ENCODE measurements at places on chromosomes 13 and 19. TPM values are rescaled to one million over a fixed set of nuclear protein-coding genes. Genes with fewer than 3 reads are reported as not detected.

GRCh38 chr13:97407540-97407939 lies 26.4 kb upstream of the RAP2A start:
- no peak overlapping the region for H3K4me3 ChIP-seq
- no peaks in the 10 kb centered on the region for H3K27me3 ChIP-seq
- no peaks in the 10 kb centered on the region for H3K4me1 ChIP-seq
- H3K27ac ChIP-seq, result no peak overlapping the region
- H3K36me3 ChIP-seq, result no peaks in the 10 kb centered on the region
- no peak for DNase-seq

DNA sequence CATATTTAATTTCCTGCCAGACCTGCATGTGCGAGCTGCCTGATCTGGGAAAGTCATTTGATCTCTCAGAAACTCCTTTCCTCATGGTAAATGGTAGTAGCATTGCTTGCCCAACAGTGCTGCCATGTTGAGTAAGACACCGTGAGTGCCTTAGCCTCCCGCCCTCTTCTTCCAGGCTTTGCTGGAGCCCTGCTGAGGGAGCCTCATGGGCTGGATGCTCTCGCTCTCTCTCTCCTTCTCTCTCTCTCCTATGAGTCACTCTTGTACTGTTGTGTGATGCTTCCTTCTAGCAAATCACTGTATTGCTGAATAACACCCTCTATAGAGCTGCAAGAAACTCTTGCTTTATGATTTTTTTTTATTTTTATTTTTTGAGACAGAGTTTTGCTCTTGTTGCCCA lies 365.5 kb downstream of the UQCRFS1 start:
- H3K4me1 ChIP-seq, result no peaks in the 10 kb centered on the region
- H3K27ac ChIP-seq, result no peak overlapping the region
- H3K4me3 ChIP-seq, result no peak overlapping the region
- H3K27me3 ChIP-seq, result no peaks in the 10 kb centered on the region
- H3K36me3 ChIP-seq, result no peaks in the 10 kb centered on the region
- no peak for DNase-seq

DNA sequence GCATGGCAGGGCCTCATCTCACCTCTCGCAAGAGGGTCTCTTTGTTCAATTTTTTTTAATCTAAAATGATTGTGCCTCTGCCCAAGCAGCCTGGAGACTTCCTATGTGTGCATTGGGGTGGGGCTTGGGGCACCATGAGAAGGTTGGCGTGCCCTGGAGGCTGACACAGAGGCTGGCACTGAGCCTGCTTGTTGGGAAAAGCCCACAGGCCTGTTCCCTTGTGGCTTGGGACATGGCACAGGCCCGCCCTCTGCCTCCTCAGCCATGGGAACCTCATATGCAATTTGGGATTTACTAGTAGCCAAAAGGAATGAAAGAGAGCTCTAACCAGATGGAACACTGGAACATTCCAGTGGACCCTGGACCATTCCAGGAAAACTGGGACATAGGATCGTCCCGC lies 8.0 kb downstream of the FXYD3 start:
- H3K27ac ChIP-seq, result no peak overlapping the region
- no peaks in the 10 kb centered on the region for H3K36me3 ChIP-seq
- no peaks in the 10 kb centered on the region for H3K4me1 ChIP-seq

- H3K27ac ChIP-seq, result no peak overlapping the region
- H3K4me1 ChIP-seq, result no peaks in the 10 kb centered on the region
- no peak overlapping the region for H3K4me3 ChIP-seq
- H3K36me3 ChIP-seq, result peaks cover 5% of the 10 kb centered on the region
These were observed 22.2 kb upstream of the PLPP2 start for GRCh38 chr19:313169-313987.

- no peaks in the 10 kb centered on the region for H3K27me3 ChIP-seq
- no peak for DNase-seq
- no peak overlapping the region for H3K4me3 ChIP-seq
- H3K4me1 ChIP-seq, result no peaks in the 10 kb centered on the region
- no peak overlapping the region for H3K27ac ChIP-seq
These were observed 155.7 kb downstream of the ENOX1 start for GRCh38 chr13:43631106-43631505.

GRCh38 chr13:21035498-21035897 lies 25.9 kb downstream of the LATS2 start:
- H3K4me1 ChIP-seq, result peaks cover 34% of the 10 kb centered on the region
- H3K4me3 ChIP-seq, result no peak overlapping the region
- H3K36me3 ChIP-seq, result no peaks in the 10 kb centered on the region
- H3K27me3 ChIP-seq, result no peaks in the 10 kb centered on the region
- no peak for DNase-seq

DNA sequence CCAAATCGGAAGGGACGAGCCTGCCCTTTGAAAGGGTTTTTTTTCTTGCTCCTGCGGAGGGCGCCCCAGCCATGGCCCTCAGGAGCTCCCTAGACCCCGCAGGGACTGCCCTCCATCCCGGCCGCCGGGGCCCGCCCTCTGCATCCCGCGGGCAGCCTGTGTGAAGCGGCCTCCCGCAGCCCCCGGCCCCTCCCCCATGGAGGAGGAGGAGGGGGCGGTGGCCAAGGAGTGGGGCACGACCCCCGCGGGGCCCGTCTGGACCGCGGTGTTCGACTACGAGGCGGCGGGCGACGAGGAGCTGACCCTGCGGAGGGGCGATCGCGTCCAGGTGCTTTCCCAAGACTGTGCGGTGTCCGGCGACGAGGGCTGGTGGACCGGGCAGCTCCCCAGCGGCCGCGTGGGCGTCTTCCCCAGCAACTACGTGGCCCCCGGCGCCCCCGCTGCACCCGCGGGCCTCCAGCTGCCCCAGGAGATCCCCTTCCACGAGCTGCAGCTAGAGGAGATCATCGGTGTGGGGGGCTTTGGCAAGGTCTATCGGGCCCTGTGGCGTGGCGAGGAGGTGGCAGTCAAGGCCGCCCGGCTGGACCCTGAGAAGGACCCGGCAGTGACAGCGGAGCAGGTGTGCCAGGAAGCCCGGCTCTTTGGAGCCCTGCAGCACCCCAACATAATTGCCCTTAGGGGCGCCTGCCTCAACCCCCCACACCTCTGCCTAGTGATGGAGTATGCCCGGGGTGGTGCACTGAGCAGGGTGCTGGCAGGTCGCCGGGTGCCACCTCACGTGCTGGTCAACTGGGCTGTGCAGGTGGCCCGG lies 815 bp downstream of the MAP3K10 start:
- H3K27me3 ChIP-seq, result no peaks in the 10 kb centered on the region
- H3K27ac ChIP-seq, result no peak overlapping the region
- H3K4me1 ChIP-seq, result no peaks in the 10 kb centered on the region
- H3K36me3 ChIP-seq, result no peaks in the 10 kb centered on the region
- DNase-seq, result no peak

GRCh38 chr13:39106216-39107005 lies 68.2 kb downstream of the NHLRC3 start:
- no peaks in the 10 kb centered on the region for H3K4me1 ChIP-seq
- no peaks in the 10 kb centered on the region for H3K36me3 ChIP-seq
- no peak overlapping the region for H3K4me3 ChIP-seq
- DNase-seq, result no peak

- no peak overlapping the region for H3K4me3 ChIP-seq
- H3K27ac ChIP-seq, result no peak overlapping the region
- no peak for DNase-seq
- H3K36me3 ChIP-seq, result no peaks in the 10 kb centered on the region
- H3K4me1 ChIP-seq, result no peaks in the 10 kb centered on the region
- H3K27me3 ChIP-seq, result no peaks in the 10 kb centered on the region
These were observed 179.7 kb upstream of the TSC22D1 start for GRCh38 chr13:44755872-44756271.

DNA sequence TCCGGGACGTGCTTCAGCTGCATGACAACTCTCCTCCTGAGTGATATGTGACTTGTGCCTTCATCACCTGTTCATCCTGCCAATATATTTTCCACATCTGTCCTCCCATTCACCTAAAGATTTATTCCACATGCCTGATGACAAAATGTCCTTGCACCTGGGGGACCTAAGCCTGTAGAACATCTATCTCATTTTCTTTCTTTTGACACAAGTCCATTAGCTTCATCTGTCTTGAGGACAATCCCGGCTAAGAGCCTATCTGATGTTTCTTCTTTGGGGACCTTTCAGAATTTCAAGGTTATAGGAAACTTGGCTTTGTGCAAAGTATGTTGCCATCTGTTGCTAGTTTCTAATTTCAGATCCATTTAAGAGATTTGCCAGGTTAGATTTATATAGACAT lies 41.1 kb downstream of the ITGBL1 start:
- H3K27me3 ChIP-seq, result no peaks in the 10 kb centered on the region
- H3K4me3 ChIP-seq, result no peak overlapping the region
- H3K36me3 ChIP-seq, result no peaks in the 10 kb centered on the region
- H3K4me1 ChIP-seq, result no peaks in the 10 kb centered on the region
- no peak for DNase-seq

DNA sequence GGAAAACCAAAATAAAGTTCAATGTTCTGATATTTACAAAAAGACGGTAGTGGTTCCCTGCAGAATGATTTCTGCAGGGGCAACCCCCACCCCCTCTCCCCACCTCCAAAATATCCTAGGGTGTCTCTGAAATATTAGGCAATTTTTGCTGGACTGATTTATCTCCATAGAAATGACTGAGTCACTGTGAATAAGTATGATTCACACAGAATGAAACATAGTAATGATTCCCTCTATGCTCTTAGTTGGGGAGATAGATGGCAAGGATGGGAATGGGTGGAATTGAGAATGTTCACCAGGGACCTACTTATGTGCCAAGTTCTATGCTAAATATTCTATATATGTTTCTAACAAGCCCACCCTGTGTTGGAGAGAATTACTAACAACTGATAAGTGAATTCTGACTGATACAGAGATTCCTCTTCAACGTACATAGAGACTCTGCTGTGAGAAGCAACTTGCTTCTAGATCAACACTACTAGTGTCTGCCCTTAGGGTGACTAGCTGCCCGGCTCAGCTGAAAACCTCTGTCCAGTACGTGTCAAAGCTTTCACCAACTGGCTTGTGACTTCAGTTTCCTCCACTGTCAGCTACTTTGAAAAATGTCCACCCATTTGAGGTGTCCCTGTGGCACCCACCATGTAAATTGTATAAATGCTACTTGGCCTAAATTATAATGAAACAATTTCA lies 38.4 kb upstream of the RAP2A start:
- peaks cover 13% of the 10 kb centered on the region for H3K36me3 ChIP-seq
- H3K4me3 ChIP-seq, result no peak overlapping the region
- no peaks in the 10 kb centered on the region for H3K4me1 ChIP-seq
- no peak for DNase-seq
- H3K27ac ChIP-seq, result no peak overlapping the region

DNA sequence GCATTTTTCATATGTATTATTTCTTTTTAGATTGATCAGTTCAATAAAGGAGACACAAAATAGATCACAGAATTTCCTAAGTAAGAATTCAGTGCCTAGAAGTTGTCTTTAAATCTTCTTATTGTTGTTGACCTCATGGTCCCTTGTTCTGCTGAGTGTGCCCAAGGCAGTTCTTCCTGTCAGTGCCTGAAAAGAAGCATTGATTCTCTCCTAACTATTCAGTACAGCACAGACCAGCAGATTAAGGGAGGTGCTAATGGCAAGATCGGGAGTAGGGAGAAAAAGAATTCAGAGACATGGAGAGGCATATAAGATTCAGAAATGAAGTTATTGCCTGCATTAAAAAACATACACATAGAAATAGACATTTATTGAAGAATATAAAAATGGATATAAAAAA lies 180.5 kb upstream of the PCDH9 start:
- no peaks in the 10 kb centered on the region for H3K27me3 ChIP-seq
- no peak overlapping the region for H3K27ac ChIP-seq
- no peak for DNase-seq
- no peaks in the 10 kb centered on the region for H3K36me3 ChIP-seq
- H3K4me3 ChIP-seq, result no peak overlapping the region
- no peaks in the 10 kb centered on the region for H3K4me1 ChIP-seq

DNA sequence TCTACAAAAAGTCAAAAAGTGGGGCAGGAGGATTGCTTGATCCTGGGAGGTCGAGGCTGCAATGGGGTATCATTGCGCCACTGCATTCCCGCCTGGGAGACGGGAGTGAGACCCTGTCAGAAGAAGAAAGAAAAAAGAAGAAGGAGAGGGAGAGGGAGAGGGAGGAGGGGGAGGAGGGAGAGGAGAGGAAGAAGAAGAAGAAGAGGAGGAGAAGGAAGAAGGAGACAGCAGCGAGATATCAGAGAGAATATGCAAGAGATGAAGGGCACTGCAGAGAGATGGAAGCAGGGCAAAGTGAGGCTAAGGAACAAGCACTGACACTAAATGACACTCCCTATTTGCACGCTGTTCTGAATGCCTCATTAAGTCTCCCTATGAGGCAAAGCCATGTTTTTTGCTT lies 14.5 kb downstream of the CYP2F1 start:
- no peak for DNase-seq
- H3K4me3 ChIP-seq, result no peak overlapping the region
- H3K27me3 ChIP-seq, result no peaks in the 10 kb centered on the region
- no peak overlapping the region for H3K27ac ChIP-seq
- no peaks in the 10 kb centered on the region for H3K36me3 ChIP-seq
- H3K4me1 ChIP-seq, result peaks cover 4% of the 10 kb centered on the region

DNA sequence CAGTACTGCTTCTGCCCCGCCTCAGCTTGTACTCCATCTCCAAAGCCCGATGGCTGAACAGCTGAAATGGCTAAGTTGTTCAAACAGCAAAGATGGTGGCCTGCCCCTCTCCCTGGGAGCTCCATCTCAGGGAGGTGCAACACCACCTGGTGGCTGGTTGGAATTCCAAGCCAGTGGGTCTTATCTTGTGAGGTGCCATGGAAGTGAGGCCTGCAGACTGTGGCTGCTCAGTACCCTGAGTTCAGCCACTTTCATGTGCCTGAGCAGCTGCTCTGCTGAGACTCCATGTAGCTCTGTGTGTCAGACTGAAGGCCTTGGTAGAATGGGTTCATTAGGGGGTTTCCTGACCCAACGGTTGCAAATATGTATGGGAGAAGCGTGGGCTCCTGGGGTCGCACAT lies 67.3 kb upstream of the SPRY2 start:
- H3K4me3 ChIP-seq, result no peak overlapping the region
- H3K27me3 ChIP-seq, result no peaks in the 10 kb centered on the region
- DNase-seq, result no peak
- no peak overlapping the region for H3K27ac ChIP-seq
- no peaks in the 10 kb centered on the region for H3K4me1 ChIP-seq

- no peaks in the 10 kb centered on the region for H3K36me3 ChIP-seq
- no peak overlapping the region for H3K4me3 ChIP-seq
- no peaks in the 10 kb centered on the region for H3K4me1 ChIP-seq
- DNase-seq, result no peak
- no peak overlapping the region for H3K27ac ChIP-seq
These were observed 68.5 kb upstream of the GTF3A start for GRCh38 chr13:27355894-27356293.

DNA sequence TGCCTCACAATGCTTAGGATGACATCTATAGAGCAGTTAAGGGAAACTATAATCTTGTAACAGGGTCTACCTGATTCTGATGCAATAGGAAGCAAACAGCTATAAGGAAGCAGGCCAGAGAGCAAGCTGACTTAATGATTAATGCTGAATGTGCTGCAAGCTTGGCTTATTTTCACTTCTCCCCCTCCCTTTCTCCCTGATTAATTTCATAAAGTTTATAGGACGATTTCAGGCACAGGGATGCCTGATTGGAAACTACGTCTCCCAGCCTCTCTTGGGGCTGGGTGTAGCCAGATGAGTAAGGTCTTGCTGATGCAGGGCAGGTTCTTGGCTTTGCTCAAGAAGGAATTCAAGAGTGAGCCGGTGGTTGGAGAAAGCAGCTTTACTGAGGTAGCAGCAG lies 82.8 kb upstream of the MRI1 start:
- H3K4me3 ChIP-seq, result no peak overlapping the region
- H3K36me3 ChIP-seq, result no peaks in the 10 kb centered on the region

The IL4I1 gene
- 4.2 TPM for total RNA-seq

The ITGBL1 gene
- 1.7 TPM for total RNA-seq

The SYT3 gene
- total RNA-seq, result not detected

The SIGLEC10 gene
- 6.1 TPM for total RNA-seq

The ERICH4 gene
- total RNA-seq, result not detected

The RETN gene
- 0.63 TPM for total RNA-seq

The CEACAM8 gene
- 0.42 TPM for total RNA-seq

The KIR2DL4 gene
- 0.56 TPM for total RNA-seq

The CAMSAP3 gene
- total RNA-seq, result 29.9 TPM

The ZNF813 gene
- 1.6 TPM for total RNA-seq

The CKM gene
- not detected for total RNA-seq
